ENCODE measurements at places on chromosomes 1 and 21. TPM values are rescaled to one million over a fixed set of nuclear protein-coding genes. Genes with fewer than 3 reads are reported as not detected.

GRCh38 chr1:109875874-109876273, 34.8 kb upstream of the CSF1 start:
- H3K4me3 ChIP-seq = no peak overlapping the region
- peaks cover 2% of the 10 kb centered on the region for H3K27me3 ChIP-seq
- peaks cover 12% of the 10 kb centered on the region for H3K4me1 ChIP-seq
- DNase-seq = no peak

DNA sequence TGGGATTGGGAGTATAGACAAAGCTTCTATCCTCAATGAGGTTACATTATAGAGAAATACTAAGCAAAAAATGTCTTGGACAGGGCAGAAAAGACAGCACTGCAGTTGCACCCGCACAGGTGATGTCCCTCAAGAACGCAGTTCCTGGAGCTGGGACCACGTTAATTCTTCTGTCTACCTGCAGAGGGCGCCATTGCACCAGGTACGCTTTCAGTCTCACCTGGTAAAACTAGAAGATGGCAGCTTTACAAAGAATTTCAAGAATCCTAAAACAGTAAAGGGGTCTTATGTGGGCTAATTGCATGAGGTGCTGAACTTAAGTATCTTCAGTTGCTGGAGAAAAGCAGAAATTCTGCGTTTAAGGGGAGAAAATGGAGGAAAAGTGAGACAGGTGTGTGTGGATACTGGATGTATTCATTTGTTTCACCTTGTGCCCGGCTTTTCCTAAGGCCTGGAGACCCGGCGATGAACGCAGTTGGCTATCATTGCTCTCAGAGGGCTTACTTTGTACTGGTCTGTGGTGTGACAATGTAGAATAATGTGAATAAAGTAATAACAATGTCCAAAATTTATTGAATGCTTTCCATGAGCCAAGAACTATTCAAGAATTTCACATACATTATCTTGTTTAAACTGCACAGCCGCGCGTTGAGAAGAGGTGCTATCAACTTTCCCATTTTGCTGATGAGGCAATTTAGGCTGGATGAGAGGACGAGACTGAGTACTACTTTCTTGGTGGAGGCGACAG, 276.3 kb upstream of the GREM2 start:
- DNase-seq = peak; percentile 65
- H3K4me1 ChIP-seq = no peaks in the 10 kb centered on the region
- H3K4me3 ChIP-seq = no peak overlapping the region
- H3K27ac ChIP-seq = no peak overlapping the region
- H3K27me3 ChIP-seq = no peaks in the 10 kb centered on the region
- H3K36me3 ChIP-seq = no peaks in the 10 kb centered on the region

- H3K27ac ChIP-seq = no peak within 1 kb of the TSS
- peak within 1 kb of the TSS; percentile 73 for H3K4me3 ChIP-seq
- peaks cover 14% of the 10 kb centered on the region for H3K4me1 ChIP-seq
- peaks cover 58% of the 10 kb centered on the region for H3K27me3 ChIP-seq
- H3K36me3 ChIP-seq = no peaks in the 10 kb centered on the region
Measured at GRCh38 chr1:20485527-20486456, at the start of gene CAMK2N1. Gene CAMK2N1 (minus strand): TSS chr1:20486210. CDS start chr1:20485379, 831 bp downstream.

GRCh38 chr1:10539411-10540043, 64.8 kb downstream of the PEX14 start:
- no peak overlapping the region for H3K27ac ChIP-seq
- peaks cover 26% of the 10 kb centered on the region for H3K4me1 ChIP-seq
- H3K36me3 ChIP-seq = peaks cover 19% of the 10 kb centered on the region
- H3K4me3 ChIP-seq = no peak overlapping the region
- no peak for DNase-seq
- H3K27me3 ChIP-seq = no peaks in the 10 kb centered on the region

Gene IL23R
- total RNA-seq = 9.3 TPM
